ENCODE measurements at places on chromosomes 12 and 14.

- DNase-seq: no peak
These were observed 193.0 kb downstream of the SYT1 start for GRCh38 chr12:79057540-79057939.

DNA sequence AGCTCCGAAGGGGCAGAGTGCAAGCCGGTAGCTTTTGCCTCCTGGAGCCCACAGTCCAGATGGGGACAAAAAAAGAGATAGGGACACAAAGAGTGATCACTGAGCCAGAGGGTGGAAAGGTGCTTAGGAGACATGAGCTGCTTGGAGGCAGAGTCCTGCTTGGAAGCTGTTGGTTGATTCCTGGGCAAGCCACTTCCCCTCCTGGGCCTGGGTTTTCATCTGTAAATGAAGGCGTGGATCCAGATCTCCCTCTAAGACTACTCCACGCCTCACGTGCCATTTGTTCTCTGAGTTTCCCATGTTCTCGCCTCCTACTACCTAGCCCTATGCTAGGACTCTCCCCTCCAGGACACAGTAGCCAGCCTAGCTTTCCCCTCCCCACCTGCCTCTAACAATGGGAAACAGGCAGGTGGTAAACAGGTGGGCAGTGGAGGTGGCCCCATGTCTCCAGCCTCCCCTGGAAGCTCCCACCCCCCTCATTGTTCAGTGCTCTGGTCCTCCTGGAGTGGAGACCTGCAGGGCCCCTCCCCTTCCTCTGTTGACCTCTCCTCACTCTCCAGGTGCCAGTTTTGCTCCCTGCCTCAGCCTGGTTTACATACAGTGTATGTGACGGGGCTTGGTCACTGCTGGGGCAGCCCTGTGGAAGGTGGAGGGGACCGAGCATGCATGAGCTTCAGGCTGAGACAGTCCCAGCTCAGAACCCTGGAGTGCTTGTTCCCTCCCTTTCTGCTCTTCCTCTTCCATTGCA is 3.8 kb downstream of the SERPINA3 start:
- DNase-seq: no peak

GRCh38 chr12:1690578-1691122 is at the start of gene ADIPOR2:
ADIPOR2 (plus strand) TSS chr12:1691070; CDS start chr12:1754344, 63,274 bp downstream.
- DNase-seq: peak; percentile 94

DNA sequence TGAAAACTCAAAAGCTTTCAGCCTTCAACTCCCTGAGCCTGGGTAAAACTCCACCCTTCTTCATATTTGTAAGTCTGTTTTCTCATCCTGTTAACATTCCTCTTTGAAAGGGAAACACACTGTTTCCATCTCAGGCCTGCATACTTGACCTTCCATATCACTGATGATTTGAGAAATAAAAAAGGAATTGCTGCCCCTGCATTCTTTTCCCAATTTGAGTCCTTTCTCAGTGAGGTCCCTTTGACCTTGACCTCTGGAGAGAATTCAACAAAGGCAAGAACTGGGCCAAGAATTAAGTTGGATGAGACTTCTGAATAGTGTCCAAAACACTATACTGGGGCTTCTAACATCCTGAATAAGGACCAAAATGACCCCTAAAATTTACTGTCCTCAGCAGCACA is 108.0 kb downstream of the AEBP2 start:
- no peak for DNase-seq

DNA sequence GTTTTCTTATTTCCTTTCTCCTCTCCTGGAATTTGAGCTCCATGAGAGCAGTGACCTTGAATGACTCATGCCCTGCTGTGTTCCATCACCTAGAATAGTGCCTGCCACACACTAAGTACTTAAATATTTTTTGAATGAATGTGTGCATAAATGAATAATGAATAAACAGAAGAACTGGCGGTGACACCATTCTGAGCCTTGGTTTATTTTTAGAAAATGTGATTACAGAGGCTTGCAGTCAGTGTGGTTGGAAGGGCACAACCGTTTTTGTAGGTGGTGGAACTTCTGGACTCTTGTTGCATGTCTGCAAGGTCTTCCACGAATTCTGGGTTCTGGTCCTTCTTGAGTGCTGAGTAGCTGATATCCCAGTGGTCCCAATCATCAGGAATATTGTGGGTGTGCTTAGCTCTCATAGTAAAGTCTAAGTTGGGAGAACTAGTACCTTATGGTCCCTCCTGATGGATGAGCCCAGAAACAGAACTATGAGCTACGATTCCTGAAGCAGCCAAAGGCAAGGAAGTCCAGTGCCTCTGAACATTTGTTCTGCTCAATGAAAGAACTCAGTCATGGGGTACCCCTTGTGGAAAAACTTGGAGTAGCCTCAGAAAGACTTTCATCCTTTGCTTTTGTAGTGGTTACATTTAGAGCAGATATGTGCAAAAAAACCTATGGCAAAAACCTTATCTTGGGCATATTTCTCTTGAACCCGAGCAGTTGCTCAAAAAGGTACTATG is 28.8 kb upstream of the BHLHE41 start:
- DNase-seq: no peak

DNA sequence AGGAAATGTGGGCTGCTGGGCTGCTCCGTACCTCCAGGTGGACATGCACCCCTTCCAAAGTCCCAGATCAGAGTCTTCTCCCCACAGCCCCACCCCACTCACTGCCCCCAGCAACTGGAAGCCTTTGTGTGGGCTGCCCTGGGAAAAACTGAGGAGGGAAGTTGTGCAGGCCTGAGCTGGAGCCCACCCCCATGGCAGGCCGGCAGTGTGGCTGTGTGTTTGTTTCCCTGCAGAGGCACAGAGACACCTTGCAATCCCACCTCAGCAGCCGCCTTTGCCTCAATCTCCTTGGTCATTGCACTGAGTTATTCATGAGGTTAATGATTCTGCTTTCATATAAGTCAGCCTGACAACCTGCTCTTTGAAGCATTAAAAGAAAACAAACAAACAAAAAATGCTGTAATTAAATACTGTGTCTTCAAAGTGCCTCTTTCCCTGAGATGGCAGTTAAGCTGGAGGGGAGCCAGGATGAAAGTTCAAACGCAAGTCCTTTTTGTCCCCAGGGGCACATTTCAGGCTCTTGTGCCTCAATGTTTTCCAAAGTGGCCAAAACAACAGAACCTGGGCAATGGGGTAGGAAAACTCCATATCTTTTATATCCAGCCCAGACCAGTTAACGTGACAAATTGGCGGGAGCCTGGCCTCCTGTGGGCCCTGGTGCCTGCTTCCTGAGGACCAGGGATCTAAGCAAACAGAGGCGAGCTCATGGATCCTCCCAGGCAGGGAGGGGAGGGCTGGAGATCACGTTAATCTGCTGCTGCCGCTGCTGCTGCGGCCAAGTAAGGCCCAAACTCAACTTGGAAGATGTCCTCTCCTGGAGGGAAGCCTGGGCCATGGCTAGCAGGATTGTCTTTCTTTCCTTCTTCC is 51.9 kb upstream of the TSPAN11 start:
- no peak for DNase-seq

- no peak for DNase-seq
These were observed 73.6 kb downstream of the GNS start for GRCh38 chr12:64685605-64686004.

DNA sequence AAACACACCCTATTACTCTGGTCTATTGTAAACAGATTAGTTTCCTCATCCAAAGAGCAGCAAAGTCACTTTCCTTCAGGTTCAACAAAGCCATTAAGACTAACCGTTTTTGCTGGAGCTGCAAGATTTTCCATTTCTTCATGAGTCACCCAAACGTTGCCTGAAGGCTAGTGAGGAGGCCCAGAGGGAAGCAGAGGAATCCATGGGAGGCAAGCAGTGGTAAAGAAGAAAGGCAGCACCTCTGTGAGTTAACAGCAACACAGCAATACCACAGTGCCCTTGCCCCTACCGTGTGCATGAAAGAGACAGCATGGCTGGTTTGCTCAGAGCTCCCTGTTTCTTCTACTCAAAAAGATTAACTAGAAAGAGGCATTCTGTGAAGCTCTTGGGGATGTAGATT is 206.3 kb downstream of the ACSS3 start:
- DNase-seq: no peak

DNA sequence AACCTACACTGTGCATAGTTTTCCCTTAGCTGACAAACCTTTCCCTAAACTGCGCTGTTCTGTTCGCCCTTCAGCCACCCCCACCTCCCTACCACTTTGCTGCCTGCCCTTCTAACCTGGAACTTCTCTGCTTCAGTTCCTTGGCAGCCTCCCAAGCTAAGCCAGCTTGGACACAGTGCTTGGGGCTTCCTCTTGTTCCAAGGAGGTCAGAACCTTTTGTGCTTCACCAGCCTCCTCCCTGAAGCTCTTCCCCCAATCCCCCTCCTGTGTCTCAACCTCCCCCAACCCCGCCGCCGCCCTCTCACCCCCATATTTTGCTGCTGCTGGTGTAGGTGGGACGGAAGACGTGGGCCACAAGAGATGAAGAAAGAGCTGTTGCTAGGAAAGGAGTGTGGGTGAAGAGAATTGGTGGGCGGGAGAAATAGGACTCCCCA is 8.1 kb upstream of the RIC8B start:
- DNase-seq: peak; percentile 26

- no peak for DNase-seq
These were observed 74.5 kb downstream of the ETV6 start for GRCh38 chr12:11723993-11724392.

- DNase-seq: no peak
These were observed 67.3 kb downstream of the GSC start for GRCh38 chr14:94702629-94703028.

GRCh38 chr12:75289753-75290152 is 40.4 kb downstream of the CAPS2 start:
- no peak for DNase-seq

DNA sequence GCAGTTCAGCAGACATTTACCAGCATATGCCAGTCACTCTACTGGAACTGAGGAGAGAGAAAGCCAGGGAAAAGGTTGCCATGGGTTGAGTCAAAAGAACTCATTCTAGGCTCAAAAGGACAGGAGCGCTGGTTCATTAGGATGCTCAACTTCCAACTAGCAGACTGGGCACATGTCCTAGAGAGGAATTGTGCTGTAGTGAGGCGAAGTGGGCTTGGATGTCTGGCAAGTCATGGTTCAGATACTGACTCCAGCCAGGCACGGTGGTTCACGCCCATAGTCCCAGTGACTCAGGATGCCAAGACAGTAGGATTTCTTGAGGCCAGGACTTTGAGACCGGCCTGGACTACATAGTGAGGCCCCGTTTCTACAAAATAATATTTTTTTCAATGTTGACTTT is 281.5 kb downstream of the CACNA1C start:
- DNase-seq: no peak
